ENCODE measurements at places on chromosomes 1 and 21.

DNA sequence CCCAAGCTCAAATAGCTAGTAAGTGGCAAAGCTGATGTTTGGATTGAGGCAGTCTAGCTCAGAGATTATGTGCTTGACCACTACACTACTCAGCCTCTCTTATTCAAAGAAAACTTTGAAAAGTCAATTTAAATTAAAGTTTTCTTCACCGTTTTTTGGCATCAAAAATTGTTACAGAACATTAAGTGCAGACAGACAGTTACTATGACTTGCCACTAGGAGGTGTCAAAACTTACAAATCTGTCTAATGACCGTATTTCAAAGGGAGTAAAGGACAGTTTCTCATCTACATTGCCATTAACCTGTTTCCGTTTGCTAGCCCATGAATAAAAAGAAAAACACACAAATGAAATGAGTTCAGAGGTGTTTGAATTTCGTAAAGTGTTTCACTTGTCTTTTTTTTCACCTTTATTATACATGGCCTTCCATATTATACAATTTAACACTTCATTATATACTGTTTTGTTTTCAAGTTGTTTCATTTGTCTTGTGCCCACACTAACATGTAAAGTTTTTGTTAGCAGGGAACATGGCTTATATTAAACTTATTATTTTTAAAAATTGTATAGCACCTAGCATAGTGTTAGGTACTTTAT, 57.4 kb upstream of the MTF2 start:
- no peak for DNase-seq

DNA sequence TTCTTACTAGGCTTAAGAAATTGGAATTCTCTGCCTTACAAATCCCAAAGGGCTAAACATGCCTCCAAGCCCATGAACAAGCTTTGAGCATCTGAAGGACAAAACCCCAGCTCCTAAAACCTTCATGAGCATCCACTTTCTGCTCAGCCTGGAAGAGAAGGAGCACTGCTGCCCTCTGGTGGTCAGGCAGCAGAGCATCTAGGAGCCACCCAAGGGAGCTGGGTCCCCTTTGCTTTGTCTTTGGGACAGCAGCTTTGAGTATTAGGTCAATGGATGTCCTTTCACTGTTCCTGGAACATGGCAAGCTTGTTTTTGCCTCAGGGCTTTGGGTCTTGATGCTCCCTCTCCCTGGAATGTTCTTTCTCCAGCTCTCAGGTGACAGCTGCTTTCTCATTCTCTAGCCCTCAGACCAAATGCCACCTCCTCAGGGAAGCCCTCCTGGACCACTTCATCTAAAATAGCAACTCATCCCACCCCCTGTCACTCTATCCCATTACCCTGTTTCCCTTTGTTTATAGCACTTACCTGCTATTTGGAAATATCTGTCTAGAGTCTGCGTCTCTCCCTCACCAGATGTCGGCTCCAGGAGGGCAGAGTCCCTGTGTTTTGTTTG, 25.7 kb downstream of the RAB7B start:
- DNase-seq: peak; percentile 56

- DNase-seq: no peak
Measured at GRCh38 chr1:232428786-232429530, 201.0 kb downstream of the SIPA1L2 start.

DNA sequence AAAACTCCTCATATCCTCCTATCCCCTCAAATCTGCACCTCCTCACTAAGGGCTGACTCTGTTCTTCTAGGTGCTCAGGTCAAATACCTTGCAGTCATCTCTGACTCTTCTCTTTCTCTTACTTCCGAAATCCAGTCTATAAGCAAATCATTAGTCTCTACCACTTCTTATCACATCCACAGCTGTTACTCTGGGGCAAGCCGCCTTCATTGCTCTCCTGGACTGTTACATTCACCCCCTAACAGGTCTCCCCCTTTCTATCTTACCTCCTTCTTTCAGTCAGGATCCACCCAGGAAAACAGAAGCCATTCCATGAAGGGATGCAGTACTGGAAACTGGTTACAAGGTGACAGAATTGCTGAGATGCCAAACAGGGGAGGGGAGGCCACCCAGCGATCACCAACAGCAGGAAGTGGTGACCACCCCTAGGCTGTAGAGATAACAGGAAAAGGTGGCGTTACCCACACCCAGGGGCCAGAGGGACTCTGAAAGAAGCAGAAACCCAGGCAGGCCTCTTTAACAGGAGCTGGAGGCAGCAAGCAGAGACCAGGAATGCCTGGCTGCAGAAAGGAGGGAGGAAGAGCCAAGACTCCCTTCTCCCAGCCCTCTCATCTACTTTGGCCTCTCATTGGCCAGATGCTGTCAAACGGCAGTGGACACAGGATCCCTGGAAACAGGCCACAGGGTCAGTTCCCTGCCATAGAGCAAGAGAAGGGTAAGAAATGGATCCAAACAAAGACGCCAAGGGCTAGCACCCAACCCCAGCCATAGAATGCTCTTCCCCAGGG, 55.5 kb upstream of the FOXO6 start:
- DNase-seq: no peak
